Iris pigment epithelial cell (primary cell): ENCODE measurements at places on chromosomes 11 and 22.

GRCh38 chr22:29004647-29005371 is 56.8 kb downstream of the C22orf31 start:
- peak; percentile 20 for DNase-seq

- DNase-seq: peak; percentile 7
Measured at GRCh38 chr22:50034126-50035081, 21.8 kb upstream of the IL17REL start.

DNA sequence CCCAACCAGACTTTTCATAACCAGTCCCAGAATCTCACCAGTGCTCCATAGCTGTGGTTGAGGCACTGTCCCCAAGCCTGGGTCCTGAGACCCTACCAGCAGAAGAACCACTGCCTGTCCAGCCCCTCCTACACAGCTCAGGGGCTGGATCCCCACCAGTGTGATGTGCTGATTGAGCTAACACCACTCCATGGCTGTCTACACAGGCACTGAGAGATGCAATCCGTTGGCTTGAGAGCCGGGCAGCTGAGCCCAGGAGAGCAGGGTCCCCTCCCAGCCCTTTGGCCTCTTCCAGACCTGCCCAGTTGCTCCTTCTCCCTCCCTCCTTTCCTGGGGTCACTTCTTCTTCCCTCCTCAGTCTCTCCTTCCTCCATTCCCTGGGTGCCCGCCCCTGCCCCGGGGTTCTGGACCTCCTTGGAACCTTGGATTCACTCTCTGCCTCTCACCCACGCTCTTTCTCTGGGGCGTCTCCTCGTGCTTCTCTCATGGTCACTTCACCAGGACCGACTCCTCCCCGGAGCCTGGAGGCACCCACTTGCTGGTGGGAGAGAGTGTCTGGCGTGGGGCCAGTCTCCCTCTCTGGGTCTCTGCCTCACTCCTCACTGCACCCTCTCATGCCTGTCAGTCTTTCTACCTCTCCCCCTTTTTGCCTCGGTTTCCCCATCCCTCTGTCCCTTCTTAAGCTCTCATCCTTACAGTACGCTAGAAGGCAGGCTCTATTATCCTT is 706 bp upstream of the SCYL1 start:
- DNase-seq: no peak

DNA sequence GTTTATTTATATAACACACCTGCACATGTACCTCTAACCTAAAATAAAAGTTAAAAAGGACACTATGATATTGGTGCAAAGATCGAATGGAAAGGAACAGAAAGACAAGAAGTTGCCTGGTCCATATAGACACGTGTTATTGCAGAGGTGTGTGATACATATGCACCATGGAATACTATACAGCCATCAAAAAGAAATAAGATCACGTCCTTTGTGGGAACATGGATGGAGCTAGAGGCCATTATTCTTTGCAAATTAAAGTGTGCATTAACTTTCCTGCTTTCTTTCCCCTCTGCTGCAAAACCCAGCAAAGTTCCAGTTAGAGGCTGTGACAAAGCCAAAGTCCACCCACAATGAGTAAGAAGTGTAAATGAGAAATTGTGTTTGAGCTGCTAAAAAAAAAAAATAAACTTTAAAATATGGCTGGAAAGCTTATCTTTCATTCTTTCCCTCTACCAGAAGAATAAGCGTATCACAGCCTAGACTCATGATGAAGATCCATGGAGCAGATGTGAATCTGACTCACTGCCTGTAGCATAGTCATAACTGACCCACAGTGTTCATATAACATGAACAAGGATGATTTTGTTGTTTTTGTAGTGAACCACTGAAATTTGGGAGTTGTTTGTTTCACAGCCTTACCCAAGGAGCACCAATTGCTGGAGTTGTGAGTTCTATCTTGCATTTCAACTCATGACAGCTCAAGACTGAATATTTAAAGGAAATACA is 9.6 kb downstream of the OR52K1 start:
- DNase-seq: no peak

- peak; percentile 65 for DNase-seq
Measured at GRCh38 chr11:132115454-132115853, 745.0 kb downstream of the NTM start.

GRCh38 chr11:50098186-50098725 is 65.6 kb downstream of the OR4C45 start:
- DNase-seq: no peak

GRCh38 chr11:36304351-36304750 is 8.3 kb downstream of the PRR5L start:
- DNase-seq: peak; percentile 70

DNA sequence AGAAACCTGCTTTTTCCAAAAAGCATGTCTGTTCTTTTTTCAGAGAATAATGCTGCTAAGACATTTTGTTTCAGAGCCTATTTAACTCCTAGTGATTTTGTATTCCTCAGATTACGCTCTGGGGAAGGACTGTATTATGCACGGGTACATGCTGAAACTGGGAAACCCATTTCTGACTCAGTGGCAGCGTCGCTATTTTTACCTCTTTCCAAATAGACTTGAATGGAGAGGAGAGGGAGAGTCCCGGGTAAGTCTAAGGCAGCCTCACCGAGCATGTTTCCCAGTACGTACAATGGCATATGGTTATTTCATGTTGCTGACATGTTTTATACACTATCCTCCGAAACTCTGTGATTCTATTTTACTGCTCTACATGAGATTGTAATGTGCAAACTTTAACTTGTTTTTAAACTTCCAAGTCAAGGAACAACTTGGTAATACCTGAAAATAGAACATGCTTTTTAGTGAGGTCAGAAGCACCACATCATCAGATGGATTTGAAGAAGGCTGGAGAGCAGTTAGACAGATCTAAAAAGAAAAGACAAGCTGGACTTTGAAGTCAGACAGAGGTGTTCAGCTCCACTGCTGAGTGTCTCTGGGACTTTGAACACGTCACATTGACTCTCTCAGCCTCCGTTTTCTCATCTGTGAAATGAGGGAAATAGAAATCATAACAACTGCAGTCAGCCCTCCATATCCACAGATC is 23.7 kb upstream of the MYO18B start:
- no peak for DNase-seq
